WERI-Rb-1 (cell line): ENCODE measurements at places on chromosomes 3 and 15.

DNA sequence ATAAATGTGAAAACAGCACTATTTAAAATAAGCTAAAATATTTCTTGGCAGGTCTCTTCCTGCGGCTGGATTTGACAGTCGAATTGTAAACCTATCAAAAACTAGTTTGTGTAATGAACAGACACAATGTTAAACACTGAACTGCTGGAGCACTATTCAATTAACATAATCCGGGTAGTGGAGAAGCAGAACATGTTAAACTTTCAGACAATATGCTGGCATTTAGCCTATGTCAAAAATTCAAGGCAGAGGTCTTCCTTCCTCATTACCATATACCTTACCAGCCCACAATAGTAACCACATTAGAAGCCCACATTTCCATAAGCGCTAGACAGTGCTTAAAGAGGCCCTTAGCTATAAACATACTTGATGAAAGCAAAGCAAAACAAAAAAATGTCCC is 1042.9 kb downstream of the ROBO1 start:
- DNase-seq = no peak

GRCh38 chr3:14423197-14423743 is 20.9 kb downstream of the SLC6A6 start:
- DNase-seq = no peak

- DNase-seq = no peak
These were observed 38.1 kb downstream of the FOXL2 start for GRCh38 chr3:138908846-138909245.

DNA sequence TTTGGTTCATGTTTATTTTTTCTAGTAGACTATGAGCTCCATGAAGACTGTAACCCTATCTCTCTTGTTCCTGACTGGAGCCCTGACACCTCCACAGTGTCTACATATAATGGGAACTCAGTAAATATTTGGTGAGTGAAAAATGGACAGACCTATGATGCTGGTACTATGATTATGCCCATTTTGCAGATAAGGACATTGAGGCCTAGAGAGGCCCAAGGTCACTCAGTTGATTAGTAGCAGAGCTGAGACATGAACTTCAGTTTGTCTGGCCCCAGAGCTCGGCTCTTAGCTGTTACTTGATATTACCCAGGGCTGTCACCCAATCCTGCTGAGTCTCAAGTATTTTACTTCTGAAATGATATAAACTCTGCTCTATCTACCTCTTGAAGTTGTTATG is 5.5 kb downstream of the EFCAB12 start:
- DNase-seq = no peak

GRCh38 chr15:26771168-26771567 is 1.7 kb downstream of the GABRB3 start:
- DNase-seq = peak; percentile 34

GRCh38 chr3:149559525-149559924 is 85.0 kb downstream of the TM4SF4 start:
- DNase-seq = no peak

GRCh38 chr15:49279521-49280456 is 109.7 kb downstream of the GALK2 start:
- DNase-seq = no peak

DNA sequence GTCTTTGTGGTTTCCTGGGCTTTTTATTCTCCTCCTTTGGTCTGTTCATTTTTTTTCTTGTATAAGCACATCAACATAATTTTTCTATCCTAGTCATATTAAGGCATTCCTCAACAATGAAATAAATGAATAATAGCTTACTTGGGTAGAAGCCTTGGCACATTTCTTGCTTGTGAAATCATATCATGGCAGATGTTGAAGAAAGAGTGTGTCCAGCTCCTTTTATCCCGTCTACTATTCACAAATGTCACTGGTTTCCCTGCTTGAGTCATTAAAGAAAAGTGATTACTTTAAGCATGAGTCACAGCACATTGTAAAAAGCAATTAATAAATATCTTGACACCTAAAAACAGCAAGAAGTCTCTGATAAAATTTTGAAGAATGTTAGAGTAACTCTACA is 42.1 kb downstream of the MINAR1 start:
- DNase-seq = no peak

DNA sequence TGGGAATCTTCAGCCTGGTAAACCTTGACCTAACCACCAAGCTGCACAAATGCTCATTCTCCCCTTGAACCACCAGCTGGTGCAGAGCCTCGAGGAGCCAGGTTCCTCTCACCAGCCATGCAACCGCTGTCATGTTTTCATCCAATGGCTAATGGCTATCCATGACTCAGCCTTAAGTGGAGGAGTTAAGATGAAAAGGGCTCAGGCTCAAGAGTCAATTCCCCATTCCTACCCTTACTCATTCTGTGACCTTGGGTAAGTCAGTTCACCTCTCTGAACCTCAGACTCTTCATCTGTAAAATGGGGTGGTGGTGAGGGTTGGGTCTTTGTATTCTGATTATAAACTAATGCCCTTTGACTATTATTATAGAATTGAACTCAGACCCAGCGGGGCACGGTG is 515.6 kb downstream of the SHQ1 start:
- no peak for DNase-seq

DNA sequence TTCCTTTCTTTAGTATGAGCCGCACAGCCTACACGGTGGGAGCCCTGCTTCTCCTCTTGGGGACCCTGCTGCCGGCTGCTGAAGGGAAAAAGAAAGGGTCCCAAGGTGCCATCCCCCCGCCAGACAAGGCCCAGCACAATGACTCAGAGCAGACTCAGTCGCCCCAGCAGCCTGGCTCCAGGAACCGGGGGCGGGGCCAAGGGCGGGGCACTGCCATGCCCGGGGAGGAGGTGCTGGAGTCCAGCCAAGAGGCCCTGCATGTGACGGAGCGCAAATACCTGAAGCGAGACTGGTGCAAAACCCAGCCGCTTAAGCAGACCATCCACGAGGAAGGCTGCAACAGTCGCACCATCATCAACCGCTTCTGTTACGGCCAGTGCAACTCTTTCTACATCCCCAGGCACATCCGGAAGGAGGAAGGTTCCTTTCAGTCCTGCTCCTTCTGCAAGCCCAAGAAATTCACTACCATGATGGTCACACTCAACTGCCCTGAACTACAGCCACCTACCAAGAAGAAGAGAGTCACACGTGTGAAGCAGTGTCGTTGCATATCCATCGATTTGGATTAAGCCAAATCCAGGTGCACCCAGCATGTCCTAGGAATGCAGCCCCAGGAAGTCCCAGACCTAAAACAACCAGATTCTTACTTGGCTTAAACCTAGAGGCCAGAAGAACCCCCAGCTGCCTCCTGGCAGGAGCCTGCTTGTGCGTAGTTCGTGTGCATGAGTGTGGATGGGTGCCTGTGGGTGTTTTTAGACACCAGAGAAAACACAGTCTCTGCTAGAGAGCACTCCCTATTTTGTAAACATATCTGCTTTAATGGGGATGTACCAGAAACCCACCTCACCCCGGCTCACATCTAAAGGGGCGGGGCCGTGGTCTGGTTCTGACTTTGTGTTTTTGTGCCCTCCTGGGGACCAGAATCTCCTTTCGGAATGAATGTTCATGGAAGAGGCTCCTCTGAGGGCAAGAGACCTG is 13.2 kb downstream of the GREM1 start:
- no peak for DNase-seq

DNA sequence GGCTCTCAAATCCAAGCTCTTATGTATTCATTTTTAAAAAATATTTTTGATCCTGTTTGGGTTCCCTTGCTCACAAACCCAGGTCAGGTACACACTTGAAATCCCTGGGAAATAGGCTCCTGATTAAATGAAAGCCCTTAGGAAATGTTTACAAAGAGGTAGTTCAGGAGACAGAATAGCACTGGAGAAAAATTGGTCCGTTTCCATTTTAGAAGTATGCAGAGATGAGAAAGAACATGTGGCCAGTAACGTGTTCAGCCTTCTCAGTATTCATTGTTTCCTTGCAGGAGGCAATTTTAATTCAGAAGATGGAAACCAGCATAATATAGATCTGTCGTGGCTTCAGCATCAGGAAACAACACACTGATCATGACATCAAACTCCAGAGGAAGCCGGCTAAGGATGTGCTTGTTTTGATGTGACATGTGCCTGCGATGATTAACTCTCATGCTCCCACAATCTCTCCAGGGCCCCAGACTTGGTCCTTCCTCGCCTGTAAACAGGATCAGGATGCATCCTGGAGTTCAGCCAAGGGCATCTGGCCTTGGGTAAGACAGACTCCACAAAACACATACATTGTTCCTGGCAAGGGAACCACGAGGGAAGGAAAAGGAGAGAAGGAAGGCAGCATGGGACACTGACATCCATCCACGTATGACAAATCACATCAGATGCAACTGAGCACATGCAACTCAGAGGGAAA is 350.5 kb upstream of the THBS1 start:
- DNase-seq = no peak

- DNase-seq = no peak
These were observed 29.9 kb upstream of the STT3B start for GRCh38 chr3:31502803-31503221.

- DNase-seq = no peak
These were observed 7.0 kb downstream of the SCAPER start for GRCh38 chr15:76898102-76898501.
